CD4-positive, alpha-beta T cell treated with Interleukin-15 for 4 hours (primary cell): ENCODE measurements at places on chromosomes 1 and 21.
A peak's percentile ranks its signal among the peaks of the same experiment; 100 is the strongest.

DNA sequence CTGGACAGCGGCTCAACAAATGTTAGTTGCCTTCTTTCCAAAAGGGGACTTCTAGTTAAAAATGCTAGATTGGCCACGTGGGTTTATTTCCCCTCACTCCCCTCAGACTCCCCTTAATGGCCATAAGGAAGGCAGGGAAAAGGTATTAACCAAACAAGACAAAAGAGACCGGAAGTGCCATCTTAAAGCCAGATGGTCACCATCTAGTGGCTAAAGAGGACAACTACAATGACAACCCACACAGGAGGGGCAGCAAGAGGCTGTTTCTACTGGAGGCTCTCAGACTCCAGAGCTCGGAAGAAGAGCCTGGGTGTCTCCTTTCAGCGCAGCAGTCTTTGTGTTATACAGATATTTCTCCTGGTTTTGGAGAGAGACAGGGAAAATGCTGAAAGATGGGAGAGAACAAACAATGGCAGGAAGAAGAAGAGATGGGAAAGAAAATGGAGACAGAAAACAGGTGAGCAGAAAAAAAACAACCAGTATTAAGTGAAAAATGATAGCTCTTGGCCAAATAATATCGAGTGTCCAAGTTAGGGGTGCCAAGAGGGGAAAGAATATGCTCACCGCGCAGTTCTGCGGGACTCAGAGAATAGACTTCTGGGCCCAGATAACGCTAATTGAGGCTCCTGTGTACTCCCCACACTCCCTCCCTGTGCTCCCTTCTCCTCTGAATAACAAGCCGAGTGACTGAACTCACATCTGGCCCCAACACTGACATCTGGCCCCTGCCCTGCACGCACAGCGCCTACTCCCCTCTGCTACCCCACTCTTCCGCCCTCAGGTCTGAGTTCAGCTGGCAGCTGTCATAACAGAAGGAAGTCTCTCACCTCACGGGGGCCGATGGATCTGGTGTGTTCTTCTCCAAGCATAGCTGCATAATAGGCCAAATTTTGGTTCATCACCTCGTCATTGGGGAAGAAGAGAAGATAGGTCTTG lies 9.6 kb downstream of the P3H1 start:
- peak; percentile 30 for DNase-seq

DNA sequence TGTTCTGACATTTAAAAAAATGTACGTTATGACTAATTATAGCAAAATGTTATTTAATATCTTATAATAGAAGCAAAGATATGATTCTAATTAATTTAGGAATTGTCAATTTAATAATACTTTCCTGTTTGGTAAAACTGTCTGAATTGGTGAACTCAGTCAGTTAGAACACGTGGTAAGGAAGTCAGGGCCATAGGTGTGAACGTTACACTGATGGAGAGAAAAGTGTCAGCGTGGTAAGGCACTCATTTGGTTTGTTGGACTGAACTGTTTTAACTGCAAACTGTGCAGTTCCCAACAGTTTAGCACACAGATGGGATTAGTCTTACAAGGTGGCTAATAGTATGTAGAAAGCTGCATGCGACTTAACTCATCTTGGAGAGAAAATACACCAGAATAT lies 102.9 kb downstream of the EPB41 start:
- no peak for DNase-seq

DNA sequence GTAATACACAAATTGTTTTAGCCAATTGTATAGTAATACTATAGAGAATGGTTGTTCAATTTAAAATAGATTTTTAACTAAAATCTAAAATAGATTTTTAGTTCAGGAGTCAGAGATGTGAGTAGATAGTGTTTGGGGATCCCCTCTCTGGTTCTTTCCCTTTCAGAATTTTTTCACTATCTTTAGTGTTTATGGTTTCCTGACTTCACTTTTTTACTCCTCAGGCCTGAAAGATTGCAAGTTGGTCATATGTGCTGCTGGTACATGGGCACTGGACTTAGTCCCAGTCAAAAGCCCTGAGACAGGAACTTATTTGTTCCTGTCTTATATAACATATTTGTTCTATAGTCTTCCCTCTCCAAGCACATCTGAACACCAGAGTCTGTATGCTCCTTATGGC lies 96.8 kb upstream of the ATP1B1 start:
- DNase-seq: no peak

DNA sequence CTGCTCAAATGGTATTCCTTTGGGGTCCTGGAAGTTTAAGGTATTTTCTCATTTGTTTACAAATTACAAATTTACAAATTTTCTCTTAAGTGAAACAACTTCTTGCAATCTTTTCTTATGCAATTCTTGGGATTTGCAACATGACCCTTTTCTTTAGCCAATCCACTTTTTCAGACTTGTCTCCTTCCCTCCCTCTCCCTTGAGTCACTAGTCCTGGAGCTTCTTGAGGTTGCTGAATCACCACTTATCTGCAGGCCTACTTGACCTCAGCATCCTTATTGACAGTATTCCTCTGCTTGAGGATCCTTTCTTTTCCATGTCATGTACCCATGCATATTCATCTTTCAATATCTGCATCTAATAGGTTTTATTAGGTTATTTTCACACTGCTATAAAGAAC lies 302.8 kb upstream of the ADAMTS5 start:
- no peak for DNase-seq

DNA sequence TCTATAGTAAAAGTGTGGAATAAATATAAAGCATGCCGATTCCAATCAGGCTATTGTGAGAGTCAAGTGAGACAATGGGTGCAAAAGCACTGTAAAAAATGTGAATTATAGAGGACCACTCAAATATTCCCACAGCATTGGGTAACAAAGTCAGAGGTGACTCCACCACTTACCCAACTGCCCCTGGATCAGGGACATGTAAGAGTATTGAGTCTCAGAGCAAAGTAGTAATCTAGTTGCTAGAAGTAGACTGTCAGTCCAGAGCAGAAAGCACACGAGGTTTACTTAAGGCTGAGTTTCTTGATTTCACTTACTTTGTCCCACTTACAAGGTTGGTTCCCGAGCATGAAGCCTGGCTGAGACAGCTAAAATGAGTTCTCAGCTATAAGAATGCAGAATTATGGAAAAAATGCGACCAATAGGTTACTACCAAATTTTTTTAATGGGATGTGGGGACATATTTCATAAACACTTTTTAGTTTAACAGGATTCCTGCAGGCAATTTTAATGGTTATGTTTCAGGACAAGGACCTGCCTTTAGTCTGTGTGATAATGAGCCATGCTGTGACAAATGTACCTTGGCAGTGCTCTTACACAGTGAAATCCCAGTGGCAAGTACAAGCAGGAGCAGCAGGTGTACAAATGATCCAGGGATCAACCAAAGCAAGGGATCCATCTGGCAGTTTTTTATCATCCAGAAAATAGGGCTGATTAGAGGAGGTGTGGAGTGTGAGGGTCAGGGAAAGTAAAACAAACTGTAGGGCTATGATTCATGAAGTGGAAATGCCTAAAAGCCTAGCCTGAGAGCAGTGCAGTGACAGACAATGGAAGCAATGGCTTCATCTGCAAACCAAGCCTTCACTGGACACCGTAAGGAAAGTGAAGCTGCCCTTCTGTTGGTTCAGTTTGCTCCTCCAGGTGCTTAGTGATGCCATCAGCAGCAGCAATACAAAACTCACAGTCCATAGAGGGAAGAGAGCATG lies 156.2 kb upstream of the SPAG17 start:
- DNase-seq: no peak

DNA sequence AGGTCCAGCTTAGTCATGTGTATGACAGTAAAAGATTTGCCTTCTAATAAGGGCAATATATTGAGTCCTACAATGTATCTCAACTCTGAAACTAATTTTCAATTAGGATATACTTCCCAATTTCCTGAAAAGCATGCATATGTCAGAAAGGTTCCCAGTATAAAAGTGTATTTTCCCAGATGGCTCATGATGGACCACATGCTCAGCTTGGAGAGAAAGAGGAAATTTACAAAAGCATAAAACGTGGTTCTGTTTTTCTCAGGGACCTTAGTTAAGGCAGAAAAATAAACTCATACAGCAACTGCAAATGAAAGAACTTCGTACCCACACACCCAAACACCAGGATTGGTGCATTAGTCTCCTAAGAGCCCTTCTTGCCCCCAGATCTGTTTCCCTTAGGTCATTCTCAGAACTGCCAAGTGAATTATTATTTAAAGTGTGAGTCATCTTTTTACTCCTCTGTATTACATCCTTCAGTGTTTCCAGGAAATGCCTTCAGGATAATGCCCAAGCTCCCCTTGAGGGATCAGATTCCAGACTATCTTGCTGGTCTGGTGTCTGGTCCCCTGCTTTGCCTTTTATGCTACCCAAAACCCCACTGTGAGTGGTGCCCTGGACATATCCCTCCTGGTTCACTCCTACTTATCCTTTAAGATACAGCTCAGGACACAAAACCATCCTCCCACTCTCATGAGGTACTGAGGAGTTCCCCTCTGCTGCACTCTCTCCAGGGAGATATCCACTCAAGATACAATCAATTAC lies 57.4 kb downstream of the SSX2IP start:
- DNase-seq: no peak

DNA sequence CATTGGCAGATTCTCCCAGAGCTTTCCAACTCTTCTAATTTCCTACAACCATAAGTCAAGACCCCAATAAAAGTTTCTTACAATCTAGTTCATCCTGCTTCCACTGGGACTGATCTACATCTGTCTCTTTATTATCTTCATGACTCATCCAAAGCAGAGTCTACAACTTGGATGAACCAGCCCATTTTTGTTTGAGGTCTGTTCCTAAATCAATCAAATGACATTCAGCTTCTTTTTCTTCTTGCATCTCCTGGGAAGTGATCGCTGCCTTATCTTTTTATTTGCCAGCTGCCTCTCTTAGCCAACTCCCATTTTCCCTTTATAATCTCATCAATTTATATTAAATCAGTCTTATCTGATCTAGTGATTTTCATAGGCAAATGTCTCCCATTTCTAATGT lies 105.6 kb downstream of the ERG start:
- no peak for DNase-seq

DNA sequence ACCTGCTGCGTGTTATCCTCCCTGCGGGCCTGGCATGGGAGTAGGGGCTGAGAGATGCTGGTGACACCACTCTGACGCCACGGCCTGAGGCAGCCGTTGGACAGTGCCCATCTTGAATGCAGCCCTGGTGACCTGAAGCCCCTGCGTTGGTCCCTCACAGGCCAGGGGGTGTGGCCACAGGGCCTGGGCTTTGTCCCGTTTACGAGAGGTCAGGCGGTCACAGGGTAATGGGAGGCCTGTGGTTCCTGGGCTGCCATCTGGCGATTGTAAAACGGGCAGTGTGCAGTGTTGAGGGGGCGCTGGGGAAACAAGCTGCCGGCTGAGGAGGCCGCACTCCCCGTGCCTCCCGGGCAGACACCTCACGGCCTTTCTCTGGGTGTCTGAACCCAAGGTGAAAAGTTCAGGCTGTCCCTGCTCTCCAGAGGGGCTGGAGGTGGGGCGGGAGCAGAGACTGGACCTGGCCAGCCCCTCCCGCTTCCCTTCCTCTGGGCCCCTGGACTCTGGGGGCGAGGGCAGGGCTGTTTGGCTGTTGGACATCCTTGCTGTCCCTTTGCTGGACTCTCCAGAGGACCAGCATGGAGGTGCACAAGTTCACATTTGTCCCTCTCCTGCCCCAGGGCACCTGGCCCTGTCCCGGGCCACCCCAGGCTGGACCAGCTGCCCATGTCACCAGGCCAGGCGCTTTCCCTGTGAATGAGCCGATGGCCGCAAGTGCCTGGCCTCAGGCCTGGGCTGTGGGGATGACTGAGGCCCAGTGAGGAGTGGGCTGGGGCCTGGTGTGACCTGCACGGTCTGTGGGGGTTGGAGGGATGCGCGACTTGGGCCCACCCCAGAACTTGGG lies 42.4 kb downstream of the SKI start:
- DNase-seq: no peak

DNA sequence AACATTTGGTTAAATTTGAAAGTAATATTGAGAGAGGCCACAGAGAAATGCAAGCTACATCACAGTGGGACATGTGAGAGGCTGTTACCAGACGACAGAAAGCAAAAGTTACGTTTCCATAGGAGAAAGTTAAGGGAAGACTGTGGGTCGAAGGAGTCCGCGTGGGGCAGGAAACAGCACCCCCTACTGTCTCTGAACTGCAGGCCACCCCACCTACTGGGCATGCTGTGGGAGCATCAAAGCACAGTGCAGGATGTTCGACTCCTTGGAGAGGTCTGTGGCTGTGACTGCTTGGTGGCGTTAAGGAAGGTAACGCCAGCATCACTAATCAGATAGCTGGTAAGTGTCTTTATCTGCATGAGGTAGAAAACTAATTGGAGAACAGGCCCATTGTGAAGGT lies 123.9 kb downstream of the PTBP2 start:
- DNase-seq: peak; percentile 15

DNA sequence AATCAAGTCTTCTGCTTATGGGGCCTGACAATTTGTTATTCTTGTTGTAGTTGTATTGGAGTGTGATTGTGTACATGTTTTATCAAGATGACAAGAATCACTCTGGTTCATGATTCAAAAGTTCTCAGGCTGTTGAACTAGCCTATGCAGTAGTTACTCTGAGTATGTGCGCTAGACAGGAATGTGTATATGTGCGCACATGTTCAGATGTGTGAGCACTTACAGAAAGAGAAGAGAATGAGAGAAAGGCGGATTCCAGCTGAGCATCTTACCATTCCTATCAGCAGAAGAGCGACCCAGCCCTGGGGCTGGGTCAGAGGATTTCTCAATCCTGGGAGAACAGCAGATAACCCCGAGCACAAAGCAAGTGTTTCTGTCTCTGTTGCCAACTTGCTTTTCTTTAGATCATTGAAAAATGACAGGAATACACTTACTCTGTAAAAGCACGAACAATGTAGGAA lies 110.8 kb upstream of the HOOK1 start:
- no peak for DNase-seq

GRCh38 chr1:156498432-156499193 lies 2.0 kb downstream of the MEF2D start:
- no peak for DNase-seq

- no peak for DNase-seq
These were observed 1.4 kb upstream of the FNDC5 start for GRCh38 chr1:32872192-32872460.

DNA sequence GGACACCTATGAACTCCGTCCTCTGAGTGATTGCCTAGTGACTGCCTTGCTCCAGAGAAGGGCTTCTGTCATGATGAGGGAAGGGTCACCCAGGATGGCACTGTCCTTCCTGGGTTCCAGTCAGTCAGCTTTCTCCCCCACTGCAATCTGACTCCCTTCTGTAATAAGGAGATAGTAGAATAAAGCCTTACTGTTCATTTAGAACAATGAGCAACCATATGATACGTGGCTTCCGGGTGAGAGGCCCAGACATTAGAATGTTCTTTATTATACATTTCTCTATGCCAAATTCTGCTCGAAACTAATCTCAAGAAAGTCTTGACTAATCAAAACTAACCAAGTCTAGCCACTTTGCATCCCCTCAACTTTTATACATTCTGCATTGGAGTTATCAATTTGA lies 8.5 kb upstream of the MTMR11 start:
- DNase-seq: no peak

GRCh38 chr1:237975376-237975775 lies 84.7 kb upstream of the ZP4 start:
- no peak for DNase-seq

- no peak for DNase-seq
These were observed 1.9 kb downstream of the CTSE start for GRCh38 chr1:206021626-206022365.
